Hematopoietic multipotent progenitor cell treated with erythropoietin and hydrocortisone succinate and interleukin-3 and kit ligand, for 15 days (in vitro differentiated cells): ENCODE measurements at places on chromosomes 16 and 17.

- no peak for DNase-seq
These were observed 21.5 kb downstream of the GINS2 start for GRCh38 chr16:85667261-85667660.

DNA sequence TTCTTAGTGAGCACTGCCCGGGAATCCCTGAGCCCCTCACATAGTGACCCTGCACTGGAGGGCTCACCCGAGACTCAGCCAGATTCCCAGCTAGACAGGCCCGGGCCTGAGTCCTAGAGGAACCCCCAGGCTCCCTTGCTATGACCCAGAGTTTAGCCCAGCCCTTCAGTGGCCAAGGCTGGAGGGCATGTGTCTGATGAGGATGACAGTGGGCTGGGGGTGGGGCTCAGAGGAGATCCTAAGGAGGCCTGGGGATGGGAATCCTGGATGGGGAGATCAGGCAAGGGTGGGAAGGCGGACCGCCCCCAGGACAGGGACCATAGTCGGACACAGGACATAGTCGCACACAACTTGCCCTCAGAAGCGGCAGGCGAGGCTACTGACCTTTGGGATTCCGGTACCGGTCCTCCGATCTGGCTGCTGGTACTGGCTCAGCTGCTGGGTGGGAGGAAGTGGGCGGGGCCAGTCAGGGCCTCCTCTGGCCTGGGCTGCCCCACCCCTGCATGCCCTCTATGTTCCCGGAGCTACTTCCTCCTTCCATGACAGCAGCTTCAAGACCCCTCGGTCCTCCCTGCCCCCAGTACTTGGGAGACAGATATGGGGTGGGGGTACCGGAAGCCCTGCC lies 1.1 kb downstream of the CD79B start:
- DNase-seq, result no peak

GRCh38 chr16:54939029-54939346 lies 8.3 kb downstream of the IRX5 start:
- DNase-seq, result no peak

GRCh38 chr17:39777534-39778365 lies 40.0 kb downstream of the GRB7 start:
- DNase-seq, result no peak

DNA sequence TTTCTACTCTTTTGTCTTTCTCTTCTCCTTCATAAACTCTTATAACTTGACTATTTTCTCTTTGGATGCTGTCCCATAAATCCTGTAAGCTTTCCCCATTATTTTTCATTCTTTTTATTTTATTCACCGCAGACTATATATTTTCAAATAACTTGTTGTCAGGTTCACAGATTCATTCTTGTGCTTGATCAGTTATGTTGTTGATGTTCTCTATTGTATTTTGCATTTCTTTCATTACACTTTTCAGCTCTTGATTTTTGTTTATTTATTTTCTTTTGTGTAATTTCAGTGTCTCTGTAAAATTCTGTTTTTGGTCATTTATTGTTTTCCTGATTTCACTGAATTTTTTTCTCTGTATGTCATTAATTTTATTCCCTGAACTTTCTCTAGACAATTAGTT lies 49.2 kb downstream of the EFCAB13 start:
- DNase-seq, result no peak

- no peak for DNase-seq
These were observed 121.9 kb upstream of the TNRC6C start for GRCh38 chr17:77836557-77837041.
